ENCODE measurements at places on chromosomes 1 and 21.

GRCh38 chr1:70426154-70427131 lies 15.4 kb downstream of the CTH start:
- DNase-seq = no peak

- no peak for DNase-seq
These were observed 405.4 kb downstream of the PTPRC start for GRCh38 chr1:199044191-199044590.

DNA sequence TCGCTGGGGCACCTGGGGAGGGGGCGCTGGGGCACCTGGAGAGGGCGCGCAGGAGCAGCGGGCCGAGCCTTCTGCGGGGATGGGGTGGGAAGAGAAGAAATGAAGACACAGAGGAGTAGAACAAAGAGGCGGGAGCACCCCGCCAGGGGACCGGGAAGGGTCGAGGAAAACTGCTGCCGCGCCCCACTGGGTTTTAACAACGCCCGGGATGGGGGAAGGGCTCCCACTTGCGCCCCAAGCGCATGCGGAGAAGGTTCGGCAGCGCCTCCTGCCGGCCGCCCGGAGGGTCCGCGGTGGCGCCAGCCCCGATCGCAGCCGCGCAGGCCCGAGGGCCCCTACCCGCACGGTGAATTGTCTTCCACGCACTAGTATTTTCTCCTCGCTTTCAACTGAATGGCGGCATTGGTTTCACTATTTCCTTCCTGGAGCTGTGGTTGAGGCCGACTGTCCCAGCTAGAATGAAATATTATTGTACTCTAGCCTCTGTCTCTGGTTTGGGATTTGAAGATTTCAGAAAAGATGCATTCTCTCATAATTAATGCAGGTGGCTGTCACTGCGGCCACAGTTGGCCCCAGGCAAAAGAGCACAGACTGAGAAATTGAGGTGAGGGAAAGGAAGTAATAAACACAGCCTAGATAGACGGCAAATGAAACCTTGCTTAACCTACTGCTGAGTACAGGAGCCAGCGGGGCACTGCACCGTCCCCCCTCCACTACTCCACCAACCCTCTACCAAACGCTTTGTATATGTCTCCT lies 57.3 kb downstream of the MAB21L3 start:
- DNase-seq = peak; percentile 92

- no peak for DNase-seq
These were observed 27.8 kb upstream of the CCSAP start for GRCh38 chr1:229370601-229371021.

DNA sequence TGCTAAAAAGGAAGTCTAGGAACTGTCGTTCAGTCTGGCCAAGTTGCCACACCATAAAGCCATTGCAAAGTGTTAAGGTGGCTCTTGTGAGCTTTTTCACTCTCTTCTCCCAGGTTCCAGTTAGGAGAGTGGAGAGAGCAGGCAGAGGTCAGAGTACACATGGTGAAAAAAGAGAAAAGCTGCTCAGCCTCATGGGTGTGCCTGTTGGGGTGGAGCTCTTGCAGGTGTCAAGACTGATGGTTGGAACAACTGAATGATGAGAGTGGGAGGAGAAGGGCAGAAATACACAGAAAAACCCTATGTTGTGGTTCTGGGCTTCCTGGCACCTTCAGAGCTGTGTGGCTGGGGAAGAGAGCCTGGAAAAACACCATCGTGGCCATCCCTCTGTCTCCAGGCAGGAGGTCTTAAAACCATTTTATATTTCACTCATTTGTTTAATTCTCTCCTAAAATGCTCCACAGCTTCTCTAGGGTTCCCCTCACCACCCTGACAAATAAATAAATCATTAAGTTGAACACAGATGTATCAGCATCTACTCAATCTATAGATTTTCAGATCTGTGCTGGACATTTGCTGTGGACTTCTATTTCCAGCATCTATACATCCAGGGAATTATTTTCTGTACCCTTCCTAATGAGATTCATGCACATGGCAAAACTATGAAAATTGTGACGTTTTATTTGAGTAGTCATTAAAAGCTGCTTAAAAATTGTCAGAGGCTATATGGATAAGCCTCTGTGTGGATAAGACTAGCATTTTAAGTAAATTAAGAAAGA lies 17.5 kb downstream of the UBASH3A start:
- DNase-seq = peak; percentile 7

- DNase-seq = no peak
These were observed 50.2 kb downstream of the SLC25A24 start for GRCh38 chr1:108149796-108150467.

Data from transverse colon (tissue), 4 donors.